ENCODE measurements at places on chromosomes 6 and 20. TPM values are rescaled to one million over a fixed set of nuclear protein-coding genes. Genes with fewer than 3 reads are reported as not detected.

The KHDC1 gene
- 7.4 TPM for total RNA-seq

The POU3F2 gene
- total RNA-seq: not detected

The CD109 gene
- total RNA-seq: 4.4 TPM

The TINAG gene
- total RNA-seq: not detected

The PRPH2 gene
- total RNA-seq: not detected

GRCh38 chr20:32534661-32535240, 50.4 kb downstream of the NOL4L start:
- DNase-seq: peak; percentile 71
- peak overlapping the region; percentile 94 for H3K27ac ChIP-seq
- peaks cover 23% of the 10 kb centered on the region for H3K36me3 ChIP-seq
- H3K4me3 ChIP-seq: peak overlapping the region; percentile 77

GRCh38 chr6:140036196-140036595, 661.7 kb upstream of the CITED2 start:
- H3K4me1 ChIP-seq: no peaks in the 10 kb centered on the region
- H3K36me3 ChIP-seq: no peaks in the 10 kb centered on the region
- no peak overlapping the region for H3K27ac ChIP-seq
- DNase-seq: no peak
- no peaks in the 10 kb centered on the region for H3K27me3 ChIP-seq

GRCh38 chr6:156280065-156280464, 497.1 kb upstream of the ARID1B start:
- H3K27me3 ChIP-seq: peaks cover 3% of the 10 kb centered on the region
- no peaks in the 10 kb centered on the region for H3K4me1 ChIP-seq
- no peak for DNase-seq
- H3K36me3 ChIP-seq: no peaks in the 10 kb centered on the region

DNA sequence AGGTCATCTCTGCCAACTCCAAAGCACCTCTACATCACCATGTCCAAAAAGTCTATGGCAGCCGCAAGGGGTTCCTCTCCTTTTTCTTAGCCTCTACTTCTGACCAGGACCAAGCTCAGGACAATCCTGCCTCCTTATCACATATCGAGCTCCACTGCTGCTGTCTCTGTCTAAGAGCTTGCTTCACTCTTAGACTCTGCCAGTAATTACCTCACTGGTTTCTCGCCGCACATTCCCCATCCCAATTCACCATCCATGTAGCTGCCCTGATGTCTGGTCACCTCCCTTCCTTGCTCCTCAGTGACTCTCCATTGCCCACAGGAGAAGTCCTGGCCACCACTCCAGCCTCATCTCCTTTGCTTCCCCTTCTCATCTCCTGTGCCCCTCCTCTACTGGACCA, 24.1 kb upstream of the PI16 start:
- H3K4me3 ChIP-seq: no peak overlapping the region
- peaks cover 5% of the 10 kb centered on the region for H3K36me3 ChIP-seq
- peaks cover 18% of the 10 kb centered on the region for H3K4me1 ChIP-seq
- no peak for DNase-seq
- no peak overlapping the region for H3K27ac ChIP-seq
- peaks cover 3% of the 10 kb centered on the region for H3K27me3 ChIP-seq

- no peaks in the 10 kb centered on the region for H3K36me3 ChIP-seq
- DNase-seq: no peak
- no peak overlapping the region for H3K4me3 ChIP-seq
- no peaks in the 10 kb centered on the region for H3K4me1 ChIP-seq
Observed at GRCh38 chr6:165679326-165679725, 16.3 kb upstream of the PDE10A start.

DNA sequence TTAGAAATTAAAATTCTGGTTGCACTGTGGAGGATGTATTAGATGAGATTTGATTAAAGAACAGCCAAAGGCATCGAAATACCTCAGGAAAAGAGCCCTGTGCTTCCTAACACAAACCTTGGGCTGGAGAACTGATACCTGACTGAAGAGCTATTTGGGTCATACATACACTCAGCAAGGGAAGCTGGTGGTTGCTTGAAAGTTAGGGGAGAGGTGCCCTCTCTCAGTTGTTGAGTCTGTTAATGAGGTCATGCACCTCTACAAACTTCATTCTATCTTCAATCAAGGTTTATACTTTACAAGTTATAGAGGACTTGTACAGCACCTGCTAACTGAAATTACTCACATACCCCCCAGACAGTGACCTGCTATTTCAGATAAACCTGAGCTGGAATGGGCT, 25.5 kb downstream of the FAM184A start:
- peaks cover 6% of the 10 kb centered on the region for H3K4me1 ChIP-seq
- H3K27me3 ChIP-seq: no peaks in the 10 kb centered on the region
- no peak overlapping the region for H3K27ac ChIP-seq
- DNase-seq: no peak

- no peaks in the 10 kb centered on the region for H3K36me3 ChIP-seq
- H3K27me3 ChIP-seq: peaks cover 18% of the 10 kb centered on the region
- no peak overlapping the region for H3K4me3 ChIP-seq
Observed at GRCh38 chr6:32889533-32889932, 35.5 kb downstream of the PSMB9 start.

- H3K4me3 ChIP-seq: no peak overlapping the region
- no peaks in the 10 kb centered on the region for H3K27me3 ChIP-seq
- no peak for DNase-seq
- no peak overlapping the region for H3K27ac ChIP-seq
- H3K36me3 ChIP-seq: no peaks in the 10 kb centered on the region
Observed at GRCh38 chr20:15317546-15318232, 980.3 kb upstream of the FLRT3 start.

- no peak overlapping the region for H3K27ac ChIP-seq
- no peaks in the 10 kb centered on the region for H3K27me3 ChIP-seq
- H3K36me3 ChIP-seq: no peaks in the 10 kb centered on the region
- no peak overlapping the region for H3K4me3 ChIP-seq
- no peak for DNase-seq
- H3K4me1 ChIP-seq: no peaks in the 10 kb centered on the region
Observed at GRCh38 chr6:165769401-165769800, 106.4 kb upstream of the PDE10A start.

- H3K4me3 ChIP-seq: no peak overlapping the region
- no peak overlapping the region for H3K27ac ChIP-seq
- no peaks in the 10 kb centered on the region for H3K36me3 ChIP-seq
Observed at GRCh38 chr6:131765081-131765803, 42.6 kb upstream of the ENPP1 start.

DNA sequence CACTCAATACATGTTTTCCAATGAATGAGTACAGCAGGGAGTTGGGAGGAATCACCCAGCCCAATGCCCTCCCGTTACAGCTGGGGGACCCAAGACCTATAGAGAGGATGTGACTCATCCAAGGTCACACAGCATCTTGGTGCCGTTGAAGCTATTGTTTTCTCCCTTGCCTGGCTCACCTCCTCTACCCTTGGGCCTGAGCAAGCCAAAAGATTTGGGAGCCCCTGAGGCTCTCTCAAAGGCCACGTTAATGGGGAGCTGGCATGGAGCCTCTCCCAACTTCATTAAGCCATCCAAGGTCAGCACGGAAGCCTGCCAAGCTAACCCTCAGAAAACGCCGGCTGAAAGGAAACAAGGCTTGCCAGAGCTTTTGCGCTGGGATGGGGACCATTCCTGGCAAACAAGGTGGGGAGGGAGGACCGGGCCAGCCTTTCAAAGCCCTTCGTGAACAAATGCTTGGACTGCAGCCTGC, 30.4 kb downstream of the KCNB1 start:
- no peaks in the 10 kb centered on the region for H3K4me1 ChIP-seq
- no peak overlapping the region for H3K4me3 ChIP-seq
- DNase-seq: no peak
- H3K27ac ChIP-seq: no peak overlapping the region
- H3K36me3 ChIP-seq: no peaks in the 10 kb centered on the region

GRCh38 chr6:20763296-20763695, 229.0 kb downstream of the CDKAL1 start:
- H3K27ac ChIP-seq: no peak overlapping the region
- no peaks in the 10 kb centered on the region for H3K27me3 ChIP-seq

DNA sequence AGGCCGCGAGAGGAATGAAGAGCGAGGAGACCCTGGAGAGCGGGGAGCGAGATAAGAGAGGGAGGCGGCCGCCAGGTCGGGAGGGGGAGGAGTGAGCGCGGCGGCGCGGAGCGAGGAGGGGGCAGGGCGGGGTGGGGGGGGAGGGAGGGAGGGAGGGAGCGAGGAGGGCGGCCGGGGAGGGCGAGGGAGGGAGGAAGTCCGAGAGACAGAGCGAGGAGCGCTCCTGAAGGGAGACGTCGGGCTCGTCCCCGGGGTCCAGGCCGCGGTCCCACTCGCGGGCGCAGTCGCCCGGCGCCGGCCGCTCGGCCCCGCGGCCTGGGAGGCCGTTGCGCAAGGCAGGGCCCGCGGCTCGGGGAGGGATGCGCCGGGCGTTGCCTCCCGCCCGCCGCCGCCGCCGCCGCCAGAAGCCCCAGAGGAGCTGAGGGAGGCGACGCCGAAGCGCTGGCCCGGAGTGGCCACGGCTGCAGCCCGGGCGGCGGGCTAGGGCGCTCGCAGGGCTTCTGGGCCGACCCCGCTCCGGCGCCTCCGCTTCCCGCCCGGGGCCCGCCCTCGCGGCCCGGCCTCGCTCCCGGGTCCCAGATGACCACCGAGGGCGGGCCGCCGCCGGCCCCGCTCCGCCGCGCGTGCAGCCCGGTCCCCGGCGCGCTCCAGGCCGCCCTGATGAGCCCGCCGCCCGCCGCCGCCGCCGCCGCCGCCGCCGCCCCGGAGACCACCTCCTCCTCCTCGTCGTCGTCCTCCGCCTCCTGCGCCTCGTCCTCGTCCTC, at the start of gene FOXF2:
Gene FOXF2 (plus strand): TSS at position 208 of the 764 bp plus-strand sequence. CDS start 372 bp downstream, at position 580.
- no peak for DNase-seq
- H3K4me1 ChIP-seq: peaks cover 23% of the 10 kb centered on the region
- H3K36me3 ChIP-seq: peaks cover 2% of the 10 kb centered on the region
- H3K27me3 ChIP-seq: peaks cover 82% of the 10 kb centered on the region

- H3K27me3 ChIP-seq: no peaks in the 10 kb centered on the region
- no peaks in the 10 kb centered on the region for H3K36me3 ChIP-seq
- no peak overlapping the region for H3K27ac ChIP-seq
- no peak for DNase-seq
- H3K4me1 ChIP-seq: no peaks in the 10 kb centered on the region
- H3K4me3 ChIP-seq: no peak overlapping the region
Observed at GRCh38 chr6:10331334-10331968, 83.4 kb downstream of the TFAP2A start.

GRCh38 chr20:7760247-7761031, 179.8 kb downstream of the HAO1 start:
- H3K36me3 ChIP-seq: no peaks in the 10 kb centered on the region
- DNase-seq: no peak
- no peak overlapping the region for H3K4me3 ChIP-seq

DNA sequence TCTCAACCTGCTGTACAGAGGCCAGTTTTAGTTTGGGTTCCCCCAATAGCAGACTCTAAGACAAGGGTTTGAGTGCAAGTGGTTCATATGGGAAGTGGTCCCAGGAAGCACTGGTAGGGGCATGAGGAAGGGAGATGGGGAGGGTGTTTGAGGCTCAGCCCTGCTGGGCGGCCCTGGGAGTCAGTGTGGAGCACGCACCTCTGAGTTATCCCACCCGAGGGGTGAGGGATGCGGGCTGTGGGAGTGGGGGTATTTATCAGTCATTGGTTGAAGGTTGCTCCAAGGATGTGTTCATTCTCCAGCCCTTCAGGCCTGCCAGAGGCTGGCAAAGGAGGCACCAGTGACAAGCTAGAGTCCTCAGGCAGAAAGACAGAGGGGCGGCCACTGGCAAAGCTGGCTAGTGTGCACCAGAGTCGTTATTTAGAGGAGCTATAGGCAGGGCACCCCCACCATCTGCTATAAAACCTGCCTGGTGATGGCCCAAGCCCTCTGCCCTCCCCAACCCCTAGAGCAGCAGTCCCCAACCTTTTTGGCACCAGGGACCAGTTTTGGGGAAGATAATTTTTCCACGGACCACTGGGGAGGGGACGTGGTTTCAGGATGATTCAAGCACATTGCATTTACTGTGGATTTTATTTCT, 16.5 kb downstream of the PXMP4 start:
- DNase-seq: no peak
- H3K4me3 ChIP-seq: no peak overlapping the region

DNA sequence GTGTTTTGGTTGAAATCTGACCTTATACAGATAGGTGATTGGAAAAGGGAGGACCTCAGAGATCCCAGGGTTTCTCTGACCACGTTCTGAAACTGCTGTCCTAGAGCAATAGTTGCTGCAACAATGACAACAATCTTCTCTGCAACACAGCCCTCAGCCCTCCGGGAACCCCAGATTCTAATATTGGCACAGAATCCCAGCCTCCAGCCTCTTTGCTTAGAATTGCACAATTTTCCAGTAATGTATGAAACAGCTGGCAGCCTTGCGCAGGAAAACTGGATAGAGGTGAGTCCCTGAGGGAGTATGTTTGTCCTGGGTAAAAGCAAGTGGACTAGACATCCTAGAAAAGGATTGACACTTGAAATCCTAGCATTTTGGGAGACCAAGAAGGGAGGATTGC, 30.4 kb upstream of the PNRC1 start:
- H3K4me3 ChIP-seq: no peak overlapping the region
- peaks cover 5% of the 10 kb centered on the region for H3K36me3 ChIP-seq
- H3K27me3 ChIP-seq: peaks cover 3% of the 10 kb centered on the region
- no peak overlapping the region for H3K27ac ChIP-seq

DNA sequence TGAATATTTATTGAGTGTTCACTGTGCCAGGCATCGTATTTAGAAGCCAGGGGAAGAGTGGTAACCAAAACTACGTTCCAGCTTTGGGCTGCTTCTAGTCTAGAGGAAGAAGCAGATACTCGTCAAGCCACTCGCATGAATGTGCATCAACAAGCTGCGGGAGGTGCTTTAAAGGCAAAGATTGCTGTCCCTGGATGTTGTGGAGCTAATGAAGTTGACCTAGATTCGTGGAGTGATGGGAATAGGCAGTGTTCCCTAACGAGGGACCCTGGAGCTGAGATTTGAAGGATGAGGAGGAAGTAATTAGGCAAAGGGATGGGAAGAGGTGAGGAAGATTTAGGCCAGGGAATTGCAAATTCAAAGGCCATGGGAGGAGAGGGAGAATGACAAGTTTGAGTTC, 118.9 kb downstream of the TMEM170B start:
- no peak overlapping the region for H3K27ac ChIP-seq
- H3K36me3 ChIP-seq: no peaks in the 10 kb centered on the region
- H3K4me3 ChIP-seq: no peak overlapping the region

GRCh38 chr6:133805876-133806275, 83.0 kb upstream of the TCF21 start:
- no peaks in the 10 kb centered on the region for H3K4me1 ChIP-seq
- no peaks in the 10 kb centered on the region for H3K36me3 ChIP-seq
- no peak overlapping the region for H3K27ac ChIP-seq
- peaks cover 5% of the 10 kb centered on the region for H3K27me3 ChIP-seq
- H3K4me3 ChIP-seq: no peak overlapping the region

GRCh38 chr20:13292201-13292885, 71.3 kb downstream of the ISM1 start:
- no peak for DNase-seq
- peaks cover 5% of the 10 kb centered on the region for H3K4me1 ChIP-seq
- H3K4me3 ChIP-seq: no peak overlapping the region
- H3K27me3 ChIP-seq: no peaks in the 10 kb centered on the region
- no peaks in the 10 kb centered on the region for H3K36me3 ChIP-seq
- no peak overlapping the region for H3K27ac ChIP-seq

Measured in activated CD8-positive, alpha-beta T cell treated with anti-CD3 and anti-CD28 coated beads, Interleukin-2, amount 10 ng/mL, durations not matched to agents 7 days and 5 days (primary cell).